ENCODE measurements at places on chromosomes 7 and 10.
A peak's percentile ranks its signal among the peaks of the same experiment; 100 is the strongest.

- DNase-seq: no peak
Observed at GRCh38 chr7:73823873-73824592, 6.8 kb upstream of the CLDN4 start.

DNA sequence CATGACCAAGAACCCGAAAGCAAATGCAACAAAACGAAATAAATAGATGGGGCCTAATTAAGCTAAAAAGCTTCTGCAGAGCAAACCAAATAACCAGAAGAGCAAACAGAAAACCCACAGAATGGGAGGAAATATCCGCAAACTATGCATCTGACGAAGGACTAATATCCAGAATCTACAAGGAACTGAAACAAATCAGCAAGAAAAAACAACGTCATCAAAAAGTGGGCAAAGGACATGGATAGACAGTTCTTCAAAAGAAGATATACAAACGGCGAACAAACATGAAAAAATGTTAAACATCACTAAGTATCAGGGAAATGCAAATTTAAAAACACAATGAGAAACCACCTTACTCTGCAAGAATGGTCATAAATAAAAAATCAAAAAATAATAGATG lies 35.3 kb upstream of the CACUL1 start:
- DNase-seq: no peak

GRCh38 chr7:91107460-91107859 lies 156.8 kb upstream of the FZD1 start:
- DNase-seq: no peak

- DNase-seq: no peak
Observed at GRCh38 chr10:132102071-132102716, 36.4 kb downstream of the JAKMIP3 start.

- DNase-seq: no peak
Observed at GRCh38 chr10:80552151-80552646, 14.5 kb downstream of the SH2D4B start.

DNA sequence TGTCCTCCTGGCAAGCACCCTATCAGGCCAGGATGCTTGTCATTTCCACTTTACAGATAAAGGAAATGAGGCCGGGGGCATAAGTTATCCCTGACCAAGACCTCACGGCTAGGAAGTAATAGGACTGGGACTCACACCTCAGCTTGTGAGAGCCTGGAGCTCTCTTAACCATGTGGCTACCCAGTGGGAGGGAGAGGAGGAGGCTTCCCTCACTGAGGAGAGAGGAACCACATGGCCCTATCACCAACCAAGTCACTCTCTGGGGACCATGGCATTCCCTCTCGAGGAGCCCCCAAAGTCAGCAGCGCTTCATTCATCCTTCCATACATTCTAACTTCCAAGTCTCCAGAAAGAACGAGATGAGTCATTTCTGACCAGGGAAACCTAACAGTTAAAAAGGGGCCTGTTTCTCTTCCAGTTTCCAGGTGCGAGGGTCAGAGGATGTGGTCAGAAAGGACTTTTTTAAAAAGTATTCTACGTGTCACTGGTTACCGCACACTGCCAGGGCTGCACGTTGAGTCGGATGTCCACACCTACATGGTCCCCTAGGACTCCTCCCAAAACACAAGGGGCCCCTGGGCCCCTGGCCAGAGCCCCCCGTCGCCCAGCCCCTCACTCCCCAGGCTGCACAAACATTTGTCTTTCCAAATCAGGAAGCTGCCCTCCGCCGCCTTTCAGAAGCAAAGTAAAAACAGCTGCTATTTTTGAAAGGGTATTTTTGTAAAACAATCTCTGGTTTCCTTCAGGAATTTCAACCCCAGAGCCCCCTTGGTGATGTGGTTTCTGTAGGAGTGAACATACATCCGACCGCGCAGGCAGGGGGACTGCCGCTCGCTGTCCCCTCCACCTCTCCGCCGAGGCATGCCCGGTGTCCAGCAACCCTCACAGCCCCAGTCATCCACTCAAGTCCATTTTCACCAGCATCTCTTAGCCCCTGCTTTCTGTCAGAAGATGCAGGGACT lies 128.2 kb upstream of the CHST15 start:
- peak; percentile 18 for DNase-seq

Measured in activated CD4-positive, alpha-beta T cell treated with anti-CD3 and anti-CD28 coated beads, Interleukin-2, amount 50 U/mL, for 16 hours (primary cell).